ENCODE measurements at places on chromosomes 11 and 22.

- DNase-seq, result no peak
Measured at GRCh38 chr11:33734441-33735270, 1.6 kb downstream of the CD59 start.

GRCh38 chr11:8328231-8328794 lies 64.6 kb upstream of the LMO1 start:
- DNase-seq, result no peak

DNA sequence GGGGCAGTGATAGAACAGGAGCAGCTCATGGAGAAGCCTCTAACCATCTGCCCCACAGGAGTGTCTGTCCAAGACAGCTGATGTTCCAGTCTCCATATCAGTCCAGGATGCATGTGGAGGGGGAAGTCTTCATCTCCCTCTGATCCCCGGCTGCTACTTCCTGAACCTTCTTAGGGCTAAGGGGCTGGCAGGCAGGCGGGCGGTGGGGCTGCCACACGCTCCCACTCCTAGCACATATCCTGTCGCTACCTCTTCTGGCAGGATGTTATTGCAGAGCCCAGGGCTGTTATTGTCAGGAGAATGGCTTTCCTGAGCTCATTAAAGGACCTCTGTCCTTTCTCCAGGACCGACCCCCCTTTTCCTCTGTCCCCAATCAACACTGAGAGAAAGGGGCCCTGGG lies 25.4 kb downstream of the LRRC55 start:
- no peak for DNase-seq

DNA sequence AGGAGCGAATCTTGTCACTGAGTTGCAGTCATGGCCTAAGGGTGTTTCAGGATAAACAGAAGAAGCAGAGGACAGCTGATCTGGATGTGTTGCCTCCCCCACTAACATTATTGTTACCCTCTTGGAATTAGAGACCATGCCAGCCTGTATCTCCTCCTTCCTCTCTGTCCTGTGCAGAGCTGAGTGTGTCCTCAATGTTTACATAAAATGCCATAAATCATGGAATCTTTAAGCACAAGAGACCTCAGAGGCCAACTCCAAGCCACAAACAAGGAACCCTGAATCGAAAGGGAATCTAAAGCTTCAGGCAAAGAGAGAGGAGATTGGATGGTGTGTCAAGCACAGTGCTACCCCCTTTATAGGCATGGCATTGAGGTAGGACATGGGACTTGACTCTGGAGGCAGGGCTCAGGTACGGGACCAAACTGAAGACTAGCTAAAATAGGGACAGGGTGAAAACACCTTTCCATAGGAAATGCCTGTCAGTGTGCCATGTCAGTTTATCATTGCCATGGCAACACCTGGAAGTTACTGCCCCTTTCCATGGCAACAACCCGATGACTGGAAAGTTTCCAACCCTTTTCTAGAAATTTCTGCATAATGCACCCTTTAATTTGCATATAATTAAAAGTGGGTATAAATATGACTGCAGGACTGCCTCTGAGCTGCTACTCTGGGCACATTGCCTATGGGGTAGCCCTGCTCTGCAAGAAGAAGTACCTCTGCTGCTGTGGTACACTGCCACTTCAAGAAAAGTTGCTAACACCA lies 489.7 kb downstream of the MIAT start:
- DNase-seq, result no peak

DNA sequence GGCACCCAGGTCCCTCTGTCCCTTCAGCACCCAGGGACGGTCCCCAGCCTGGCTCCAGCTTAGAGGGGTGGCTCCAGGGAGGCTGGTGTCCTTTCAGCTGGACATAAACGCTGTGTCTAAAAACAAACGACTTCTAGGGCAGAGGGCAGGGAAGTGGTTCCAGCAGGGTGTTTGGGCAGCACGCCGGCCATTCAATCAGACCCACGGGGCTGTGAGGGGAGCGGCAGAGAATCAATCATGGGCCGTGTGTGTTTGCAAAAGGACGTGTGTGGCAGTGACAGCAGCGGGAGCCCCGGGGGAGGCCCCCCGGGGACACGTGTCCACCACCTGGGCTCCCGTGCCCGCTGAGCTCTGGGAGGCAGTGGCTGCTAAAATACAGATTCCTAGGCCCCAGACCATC lies 127.7 kb downstream of the MN1 start:
- DNase-seq, result no peak

- DNase-seq, result no peak
Measured at GRCh38 chr11:91796999-91797398, 427.6 kb upstream of the FAT3 start.

GRCh38 chr11:34627197-34627596 lies 6.3 kb downstream of the EHF start:
- DNase-seq, result no peak

DNA sequence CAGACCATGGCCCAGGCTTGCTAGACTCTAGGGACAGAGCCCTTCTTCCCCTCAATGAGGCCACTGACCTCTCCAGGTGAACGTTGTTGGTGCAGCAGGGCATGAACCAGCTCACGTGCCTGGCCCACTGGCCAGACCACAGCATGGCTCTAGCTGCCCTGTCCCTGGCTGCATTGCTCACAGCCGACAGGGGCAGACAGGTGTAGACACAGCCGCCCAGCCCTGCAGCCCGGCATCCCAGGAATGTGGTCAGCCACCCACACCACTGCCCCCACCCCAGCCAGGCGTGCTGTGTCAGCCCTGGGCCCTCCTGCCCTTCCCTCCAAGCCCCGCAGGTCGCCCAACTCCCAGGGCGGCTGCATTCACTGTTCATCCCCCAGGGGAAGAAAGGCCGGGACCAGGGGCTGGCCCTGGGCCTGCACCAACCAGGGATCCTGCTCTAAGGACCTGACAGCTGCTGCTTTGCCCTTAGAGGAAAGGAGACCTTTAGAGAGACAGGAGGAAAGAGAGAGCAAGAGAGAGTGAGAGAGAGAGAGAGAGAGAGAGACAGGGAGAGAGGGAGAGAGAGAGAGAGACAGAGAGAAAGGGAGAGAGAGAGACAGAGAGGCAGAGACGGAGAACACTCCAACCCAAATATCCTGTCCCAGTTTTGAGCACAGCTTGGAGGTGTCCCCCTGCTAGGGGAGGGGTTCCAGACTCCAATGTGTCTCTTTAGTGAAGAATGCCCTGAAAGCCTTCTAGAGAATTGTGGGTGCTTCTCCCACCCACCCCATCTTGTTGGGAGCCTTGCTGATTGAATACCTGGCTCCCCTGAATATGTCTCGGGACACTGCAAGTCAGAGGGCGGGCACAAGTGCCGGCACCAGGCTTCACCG lies 44.2 kb upstream of the LINC01488 start:
- DNase-seq, result no peak

- no peak for DNase-seq
Measured at GRCh38 chr22:28171115-28171514, 252.1 kb upstream of the PITPNB start.

DNA sequence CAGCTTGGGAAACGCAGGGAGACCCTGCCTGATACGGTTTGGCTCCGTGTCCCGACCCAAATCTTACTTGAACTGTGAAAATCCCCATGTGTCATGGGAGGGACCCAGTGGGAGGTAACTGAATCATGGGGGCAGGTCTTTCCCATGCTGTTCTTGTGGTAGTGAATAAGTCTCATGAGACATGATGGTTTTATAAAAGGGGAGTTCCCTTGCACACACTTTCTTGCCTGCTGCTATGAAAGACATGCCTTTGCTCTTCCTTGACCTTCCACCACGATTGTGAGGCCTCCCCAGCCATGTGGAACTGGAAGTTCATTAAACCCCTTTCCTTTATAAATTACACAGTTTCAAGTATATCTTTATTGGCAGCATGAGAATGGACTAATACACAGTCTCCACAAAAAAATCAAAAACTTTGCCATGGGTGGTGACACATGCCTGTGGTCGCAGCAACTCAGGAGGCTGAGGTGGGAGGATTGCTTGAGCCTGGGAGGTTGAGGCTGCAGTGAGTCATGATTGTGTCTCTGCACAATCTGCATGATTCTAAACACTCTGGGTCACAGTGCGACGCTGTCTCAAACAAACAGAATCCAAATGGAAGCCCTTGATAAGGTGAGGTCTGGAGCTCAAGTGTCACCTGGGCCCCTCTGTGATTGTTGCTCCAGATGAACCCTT lies 34.9 kb downstream of the SYN3 start:
- no peak for DNase-seq

Data from left forelimb (tissue), 1 donor.